ENCODE measurements at places on chromosomes 7 and 10.

DNA sequence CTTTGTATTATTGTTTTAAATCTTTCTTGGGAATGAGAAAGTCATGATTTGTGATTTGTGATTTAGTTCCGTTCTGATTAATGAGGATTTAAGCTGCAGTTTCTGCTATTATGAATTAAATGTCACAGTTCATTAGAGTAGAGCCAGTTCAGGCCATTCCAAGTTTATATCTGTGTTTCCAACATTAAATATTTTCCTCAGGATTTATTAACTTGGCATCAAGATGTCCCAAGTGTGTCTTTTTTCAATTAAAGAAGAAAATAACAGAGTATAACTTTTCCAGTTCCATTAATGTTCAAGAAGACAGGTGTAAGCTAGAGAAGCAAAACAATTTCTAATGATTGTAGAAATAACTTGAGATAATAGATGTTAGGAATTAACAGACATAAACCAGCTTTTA, 1183.2 kb upstream of the CELF2 start:
- DNase-seq, result no peak

- no peak for DNase-seq
Measured at GRCh38 chr10:72329290-72330068, 25.2 kb downstream of the DNAJB12 start.

- DNase-seq, result no peak
Measured at GRCh38 chr10:11063856-11064255, 46.2 kb downstream of the CELF2 start.

GRCh38 chr7:18177129-18177814, 149.6 kb upstream of the PRPS1L1 start:
- no peak for DNase-seq

DNA sequence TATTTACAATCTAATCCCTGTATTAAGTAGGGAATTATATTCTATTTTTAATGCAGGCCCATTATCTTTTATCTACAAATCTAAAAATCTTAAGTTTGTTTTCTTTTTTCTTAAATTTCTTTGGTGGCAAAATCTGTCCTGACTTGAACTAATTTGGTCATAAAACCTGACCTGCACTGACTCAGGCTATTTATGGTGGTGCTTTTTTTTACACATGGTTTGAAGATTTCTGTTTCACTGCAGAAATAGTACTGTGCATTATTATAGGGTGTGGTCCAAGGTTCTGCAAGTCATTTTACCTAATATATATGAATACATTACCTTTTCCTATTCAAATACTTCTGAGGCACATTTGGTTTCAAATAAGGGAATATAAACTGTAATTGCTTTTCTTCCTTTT, 137.0 kb downstream of the CD36 start:
- no peak for DNase-seq

DNA sequence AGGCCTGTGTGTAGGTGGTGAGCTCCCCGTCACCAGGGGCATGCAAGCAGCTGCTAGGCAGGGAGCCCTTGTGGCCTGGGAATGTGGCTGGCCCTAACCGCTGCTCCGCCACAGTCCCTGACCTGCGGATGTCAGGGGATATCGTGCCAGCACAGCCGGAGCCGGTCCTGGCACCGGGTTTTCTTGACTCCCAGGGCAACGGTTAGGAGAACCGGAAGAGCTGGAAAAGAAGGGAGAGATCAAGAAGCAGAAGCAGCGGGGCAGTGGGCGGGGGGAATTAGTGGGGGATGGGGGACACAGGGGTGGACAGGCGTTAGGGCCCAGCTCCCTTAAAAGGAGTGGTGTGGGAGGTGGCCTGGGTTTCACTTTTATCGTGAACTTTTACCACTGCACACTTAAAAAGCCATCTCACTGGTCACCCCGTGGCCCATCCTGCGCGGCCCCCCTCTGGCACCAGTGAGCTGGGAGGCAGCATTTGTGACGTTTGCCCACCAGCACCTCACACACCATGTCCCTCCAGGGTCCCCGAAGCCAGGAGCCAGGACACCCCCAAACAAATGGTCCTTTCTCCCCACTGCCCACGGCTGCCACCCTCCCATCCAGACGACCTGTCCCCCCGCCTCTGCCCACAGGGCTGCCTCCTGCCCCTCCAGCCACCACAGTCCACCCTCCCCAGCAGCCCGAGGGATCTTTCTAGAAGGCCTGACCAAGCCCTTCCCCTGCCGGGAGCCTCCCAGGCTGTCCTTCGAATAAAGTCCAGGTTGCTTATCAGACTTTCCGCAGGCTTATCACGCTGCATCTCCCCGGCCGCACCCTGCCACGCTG, 1.8 kb upstream of the MICALL2 start:
- DNase-seq, result no peak

DNA sequence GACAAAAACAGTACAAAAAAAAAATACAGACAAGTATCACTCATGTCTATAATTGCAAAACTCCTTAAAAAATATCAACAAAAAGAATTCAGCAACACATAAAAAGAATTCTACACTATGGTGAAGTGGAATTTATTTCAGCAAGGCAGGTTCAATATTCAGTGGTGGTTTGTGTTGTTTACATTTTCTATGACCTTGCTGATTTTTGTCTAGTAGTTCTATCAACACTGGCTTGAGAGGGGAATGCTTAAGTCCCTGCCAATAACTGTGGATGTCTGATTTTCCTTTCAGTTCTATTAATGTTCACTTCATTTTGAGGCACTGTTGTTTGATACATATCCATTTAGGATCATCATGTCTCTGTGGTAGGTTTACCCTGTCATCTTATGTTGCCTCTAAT, 58.5 kb downstream of the CADPS2 start:
- DNase-seq, result no peak

DNA sequence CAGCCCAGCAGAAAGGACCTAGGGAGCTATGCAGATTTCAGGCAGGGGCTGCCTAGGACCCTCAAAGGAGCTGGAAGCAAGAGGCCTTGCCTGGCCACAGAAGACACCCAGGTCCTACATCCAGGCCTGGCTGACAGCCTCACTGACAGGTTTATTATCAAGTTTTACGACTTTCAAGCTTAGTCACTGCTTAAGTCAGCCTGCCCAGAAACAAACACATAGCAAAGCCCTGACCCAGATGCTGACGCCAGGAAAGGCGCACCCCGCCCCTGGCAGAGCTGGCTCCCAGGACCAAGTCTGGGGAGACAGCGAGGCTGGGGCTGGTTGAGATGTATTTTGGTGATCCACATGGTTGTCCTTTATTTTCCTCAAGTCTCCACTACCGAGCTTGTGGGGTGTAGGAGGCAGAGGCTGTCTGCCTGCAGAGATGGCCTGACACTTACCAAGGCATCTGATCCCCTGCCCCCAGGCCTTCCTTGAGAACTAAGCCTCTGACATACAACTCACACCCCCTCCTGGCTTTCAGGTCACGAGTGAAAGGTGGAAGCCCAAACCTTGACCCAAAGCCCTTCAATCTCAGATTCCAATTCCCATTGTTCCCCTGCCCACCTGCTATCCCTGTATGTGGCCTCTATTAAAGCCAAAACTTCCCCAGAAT, 80.7 kb upstream of the EMX2 start:
- no peak for DNase-seq

- no peak for DNase-seq
Measured at GRCh38 chr10:120515741-120516140, 58.7 kb downstream of the PLPP4 start.

DNA sequence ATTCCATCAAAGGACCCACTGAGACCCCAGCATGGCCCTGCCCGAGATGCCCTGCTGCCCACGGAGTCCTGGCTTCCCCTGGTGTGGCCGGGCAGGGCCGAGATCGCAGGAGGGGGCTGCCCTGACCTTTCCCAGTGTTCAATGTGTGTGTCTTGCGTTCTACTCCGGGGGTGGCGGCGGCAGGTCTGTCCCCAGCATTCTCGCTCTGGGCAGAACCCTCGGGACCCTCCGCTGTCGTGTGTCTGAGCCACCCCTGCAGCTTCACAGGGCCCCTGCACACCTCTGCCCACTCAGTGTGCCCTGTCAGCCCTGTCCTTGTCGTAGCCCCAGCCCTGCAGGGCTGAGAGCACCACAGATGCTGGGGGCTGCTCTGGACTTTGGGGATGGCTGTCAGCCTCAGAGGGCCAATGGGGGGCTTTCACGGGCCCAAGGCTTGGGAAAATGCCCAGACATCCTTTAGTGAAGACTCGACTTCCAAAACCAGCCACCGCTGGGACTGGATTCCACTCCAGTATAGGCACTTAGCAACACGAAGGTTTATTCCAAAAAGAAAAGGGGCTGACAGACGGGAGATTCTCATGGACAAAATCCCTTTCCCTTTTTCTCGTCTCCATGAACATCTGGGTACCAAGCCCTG, 30.0 kb upstream of the KNDC1 start:
- DNase-seq, result no peak

- no peak for DNase-seq
Measured at GRCh38 chr7:90669492-90669891, 73.4 kb downstream of the CDK14 start.

DNA sequence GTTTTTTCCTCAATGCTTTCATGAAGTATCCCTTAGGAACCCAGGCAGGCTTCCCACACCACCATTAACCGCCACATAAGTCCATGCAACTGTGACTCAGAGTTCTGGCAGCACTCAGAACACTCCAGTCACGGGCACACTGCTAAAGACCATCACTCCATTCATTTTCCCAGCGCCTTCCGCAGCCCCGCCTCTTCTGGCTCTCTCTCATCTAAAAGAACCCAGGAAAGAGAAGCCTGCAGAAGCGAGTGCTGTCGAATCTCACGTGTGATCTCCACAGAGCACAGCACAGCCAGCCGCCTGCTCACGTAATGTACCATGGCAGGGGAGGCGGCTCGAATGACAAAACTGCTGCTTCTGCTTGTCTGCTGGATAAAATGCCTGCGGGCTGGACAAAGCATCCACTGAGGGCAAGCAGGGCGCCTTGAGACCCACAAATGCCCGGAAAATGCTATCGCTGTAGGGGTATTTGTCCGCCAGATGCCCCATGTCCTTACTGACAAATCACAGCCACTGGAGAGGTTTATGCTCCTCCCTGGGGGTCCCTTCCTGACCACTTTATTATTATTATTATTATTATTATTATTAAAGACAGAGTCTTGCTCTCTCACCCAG, 1.8 kb downstream of the PSMG3 start:
- no peak for DNase-seq

GRCh38 chr7:116212869-116213268, 2.5 kb downstream of the TES start:
- DNase-seq, result no peak

- no peak for DNase-seq
Measured at GRCh38 chr7:6556196-6556595, 4.9 kb upstream of the GRID2IP start.

GRCh38 chr10:95578619-95579018, 17.4 kb upstream of the SORBS1 start:
- no peak for DNase-seq

Measured in activated CD4-positive, alpha-beta T cell treated with anti-CD3 and anti-CD28 coated beads, Interleukin-10, Interleukin-2, amounts not matched to agents 100 ng/mL and 50 ng/mL, durations not matched to agents 16 hours and 8 hours (primary cell).